ENCODE measurements at places on chromosomes 1 and 21.
A peak's percentile ranks its signal among the peaks of the same experiment; 100 is the strongest.

DNA sequence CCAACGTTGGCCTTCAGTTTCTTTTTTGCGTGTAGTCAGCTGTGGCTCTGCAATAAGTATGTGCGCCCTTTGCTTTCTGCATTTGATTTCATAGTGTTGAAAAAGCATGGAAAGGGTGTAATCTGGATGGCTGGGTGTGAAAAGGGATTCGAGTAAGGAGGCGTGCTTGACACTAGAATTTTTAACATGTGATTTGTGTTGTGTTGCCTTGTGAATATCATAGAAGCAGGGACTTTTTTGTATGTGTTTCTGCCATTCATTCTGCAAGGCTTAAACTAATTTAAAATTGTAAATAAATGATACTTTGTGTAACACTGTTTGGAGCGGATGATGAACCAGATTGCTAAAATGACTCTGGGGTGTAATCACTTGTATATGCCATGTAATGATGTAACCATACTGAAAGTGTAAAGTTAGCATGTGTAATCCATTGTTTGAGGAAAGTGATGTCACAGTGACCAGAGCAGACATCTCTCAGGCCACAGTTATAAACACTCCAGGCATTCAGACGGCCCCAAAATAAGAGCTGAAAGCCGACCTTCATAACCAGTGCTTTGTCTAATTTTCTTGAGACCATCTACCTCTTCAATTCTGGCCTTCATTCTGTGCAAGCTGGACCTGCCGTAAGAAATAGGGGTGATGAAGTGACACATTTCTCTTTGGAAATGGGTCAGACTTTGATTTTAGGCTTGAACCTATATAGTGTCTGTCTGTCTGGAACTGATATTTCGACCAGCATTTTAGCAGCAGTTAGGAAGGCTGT, 618 bp downstream of the SH3BGR start:
- no peak for DNase-seq

DNA sequence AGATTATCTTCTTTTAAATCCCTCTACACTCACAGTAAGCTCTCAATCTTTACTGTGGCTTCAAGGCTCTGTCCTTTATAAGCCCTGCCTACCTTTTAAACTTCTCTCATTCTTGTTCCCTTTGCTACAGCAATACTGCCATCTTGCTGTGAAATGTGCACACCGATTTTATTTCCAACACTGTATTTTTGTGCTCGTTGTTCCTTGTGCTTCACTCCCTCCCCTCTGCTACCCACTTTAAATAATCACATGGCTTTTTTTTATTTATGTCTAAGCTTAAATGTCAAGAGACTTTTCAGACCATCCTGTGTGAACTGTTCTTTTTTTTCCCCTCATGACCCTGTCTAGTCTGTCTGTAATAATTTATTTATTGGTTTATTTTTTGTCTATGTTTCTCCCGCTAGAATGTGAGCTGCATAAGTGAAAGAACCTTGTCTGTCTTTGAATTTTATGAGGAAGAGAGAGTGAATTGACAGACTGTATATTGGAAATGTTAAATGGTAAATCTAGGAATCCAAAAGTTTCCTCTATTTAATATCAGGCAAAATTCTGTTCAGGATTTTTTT, 45.7 kb downstream of the ABCD3 start:
- DNase-seq, result peak; percentile 64

GRCh38 chr1:183936791-183937190, 100.7 kb downstream of the COLGALT2 start:
- DNase-seq, result no peak

GRCh38 chr1:21550097-21550496, 40.9 kb downstream of the ALPL start:
- DNase-seq, result no peak

- DNase-seq, result no peak
Observed at GRCh38 chr1:47575855-47576757, 138.3 kb downstream of the FOXD2 start.

- DNase-seq, result no peak
Observed at GRCh38 chr21:29053656-29054055, 19.8 kb downstream of the CCT8 start.

DNA sequence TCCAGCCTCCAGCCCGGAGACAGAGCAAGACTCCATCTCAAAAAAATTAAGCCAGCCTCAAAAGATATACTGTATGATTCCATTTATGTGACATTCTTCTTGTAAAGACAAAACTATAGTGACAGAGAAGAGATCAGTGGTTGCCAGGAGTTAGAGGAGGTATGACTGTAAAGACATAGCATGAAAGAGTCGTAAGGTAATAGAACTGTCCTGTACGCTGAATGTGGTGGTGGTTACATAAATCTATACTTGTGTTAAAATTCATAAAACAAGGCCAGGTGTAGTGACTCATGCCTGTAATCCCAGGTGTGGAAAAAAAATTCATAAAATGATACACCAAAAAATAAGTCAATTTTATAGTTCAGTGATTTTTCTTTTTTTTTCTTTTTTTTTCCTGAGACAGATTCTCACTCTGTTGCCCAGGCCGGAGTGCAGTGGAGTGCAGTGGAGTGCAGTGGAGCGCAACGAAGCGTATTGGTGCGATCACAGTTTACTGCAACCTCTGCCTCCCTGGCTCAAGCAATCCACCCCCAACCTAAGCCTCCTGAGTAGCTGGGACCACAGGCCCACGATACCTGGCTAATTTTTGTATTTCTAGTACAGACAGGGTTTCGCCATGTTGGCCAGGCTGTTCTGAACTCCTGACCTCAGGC, 84.9 kb upstream of the CXADR start:
- DNase-seq, result no peak

DNA sequence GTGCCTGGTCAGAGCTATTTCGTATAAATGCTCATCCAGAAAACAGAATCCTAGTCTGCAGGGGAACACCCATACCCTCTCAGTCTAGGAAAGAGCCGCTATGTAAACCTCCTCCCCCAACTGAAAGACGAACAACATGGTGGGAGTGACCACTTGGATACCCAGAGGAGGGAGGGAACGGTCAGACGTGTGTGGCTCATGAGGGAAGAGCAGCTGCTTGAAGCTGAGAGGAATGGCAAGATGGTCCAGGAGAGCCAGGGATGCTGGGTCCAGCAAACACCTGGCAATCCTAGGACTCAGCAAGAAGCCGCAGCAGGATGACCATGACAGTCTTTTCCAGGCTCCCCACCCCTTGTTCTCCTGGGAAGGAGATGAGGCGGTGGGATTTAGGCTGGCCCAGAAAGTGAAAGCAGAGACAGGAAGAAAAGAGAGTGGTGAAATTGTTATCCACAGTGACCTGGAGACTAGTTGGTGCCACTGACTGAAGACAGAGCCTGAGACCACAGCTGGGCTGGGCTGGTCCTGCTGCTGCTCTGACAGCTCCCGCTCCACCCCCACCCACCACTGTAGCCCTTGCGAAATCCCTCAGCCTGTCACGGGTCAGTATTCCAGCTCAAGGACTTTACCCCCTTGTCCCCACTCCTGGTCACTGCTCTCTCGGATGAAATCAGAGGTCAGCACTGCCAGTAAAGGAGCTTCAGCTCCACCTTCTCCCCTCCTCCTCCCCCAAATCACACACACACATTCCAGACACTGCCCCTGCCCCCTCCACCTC, 3.6 kb downstream of the CERS2 start:
- peak; percentile 65 for DNase-seq

- peak; percentile 66 for DNase-seq
Observed at GRCh38 chr1:192506741-192507155, 68.8 kb upstream of the RGS1 start.

GRCh38 chr1:16459352-16459925, 18.9 kb downstream of the NECAP2 start:
- no peak for DNase-seq

GRCh38 chr1:2575801-2576663, 10.5 kb upstream of the PRXL2B start:
- DNase-seq, result no peak

DNA sequence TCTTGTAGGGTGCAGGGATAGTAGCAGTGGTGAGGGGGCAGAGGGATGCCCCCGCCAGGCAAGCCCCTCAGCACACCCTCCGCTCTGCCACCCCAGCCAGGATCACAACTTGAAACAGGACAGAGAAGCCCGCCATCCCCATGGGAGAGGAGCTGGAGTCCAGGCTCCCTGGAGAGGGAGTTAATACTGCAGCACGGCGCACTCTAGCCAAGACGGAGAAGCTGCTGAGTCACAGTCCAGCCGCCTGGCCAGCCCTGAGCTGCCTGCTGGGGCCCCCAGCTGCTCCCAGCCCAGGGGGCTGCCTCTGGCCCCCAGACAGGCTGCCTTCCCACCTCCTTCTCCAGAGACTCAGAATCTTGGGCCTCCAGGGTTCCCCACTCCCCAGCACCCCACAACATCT, 87.2 kb downstream of the SYT2 start:
- DNase-seq, result peak; percentile 42

DNA sequence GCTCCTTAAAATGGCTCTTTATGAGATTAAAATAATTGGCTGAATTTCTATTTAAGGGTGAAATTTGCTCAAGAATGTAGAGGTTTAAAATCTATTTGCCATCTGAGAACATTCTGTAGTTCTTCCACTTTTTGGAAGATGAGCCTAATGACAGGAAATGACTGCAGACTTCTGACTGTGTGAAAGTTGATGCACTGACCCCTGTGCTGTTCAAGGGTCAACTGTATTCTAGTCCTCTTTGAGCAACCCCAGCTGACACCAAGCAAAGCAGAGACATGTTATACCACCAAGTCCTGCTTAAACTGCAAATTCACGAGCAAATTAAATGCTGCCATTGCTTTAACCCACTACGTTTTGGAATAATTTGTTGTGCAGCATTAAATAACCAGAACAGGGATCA, 26.6 kb downstream of the DDAH1 start:
- no peak for DNase-seq

DNA sequence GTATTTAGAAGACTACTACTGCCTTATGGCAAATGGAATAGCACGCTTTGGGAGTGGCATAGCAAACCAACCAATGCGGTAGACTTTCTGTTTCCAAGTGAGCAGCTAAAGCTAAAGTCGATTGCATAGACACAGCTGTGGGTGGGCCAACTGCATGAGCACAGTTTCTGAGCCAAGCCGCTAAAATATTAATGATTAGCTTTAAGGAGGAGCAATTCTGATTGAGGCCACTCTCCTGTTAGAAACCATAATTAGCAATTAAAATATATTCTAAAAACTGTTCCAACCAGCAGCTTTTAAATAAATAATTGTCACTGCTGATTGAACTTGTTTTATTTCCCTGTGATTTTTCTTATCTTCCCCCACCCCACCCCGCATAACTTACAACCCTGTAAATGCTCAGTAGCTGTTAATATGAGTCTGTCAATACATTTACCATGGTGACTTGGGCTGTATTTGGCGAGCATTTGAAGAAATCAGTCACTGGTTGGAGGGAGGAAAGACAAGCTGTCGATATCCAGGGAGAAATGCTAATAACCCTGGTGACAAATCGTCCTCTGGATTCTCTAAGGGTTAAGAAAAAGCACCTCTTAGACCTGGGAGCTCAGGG, 32.2 kb downstream of the RNF220 start:
- DNase-seq, result no peak

DNA sequence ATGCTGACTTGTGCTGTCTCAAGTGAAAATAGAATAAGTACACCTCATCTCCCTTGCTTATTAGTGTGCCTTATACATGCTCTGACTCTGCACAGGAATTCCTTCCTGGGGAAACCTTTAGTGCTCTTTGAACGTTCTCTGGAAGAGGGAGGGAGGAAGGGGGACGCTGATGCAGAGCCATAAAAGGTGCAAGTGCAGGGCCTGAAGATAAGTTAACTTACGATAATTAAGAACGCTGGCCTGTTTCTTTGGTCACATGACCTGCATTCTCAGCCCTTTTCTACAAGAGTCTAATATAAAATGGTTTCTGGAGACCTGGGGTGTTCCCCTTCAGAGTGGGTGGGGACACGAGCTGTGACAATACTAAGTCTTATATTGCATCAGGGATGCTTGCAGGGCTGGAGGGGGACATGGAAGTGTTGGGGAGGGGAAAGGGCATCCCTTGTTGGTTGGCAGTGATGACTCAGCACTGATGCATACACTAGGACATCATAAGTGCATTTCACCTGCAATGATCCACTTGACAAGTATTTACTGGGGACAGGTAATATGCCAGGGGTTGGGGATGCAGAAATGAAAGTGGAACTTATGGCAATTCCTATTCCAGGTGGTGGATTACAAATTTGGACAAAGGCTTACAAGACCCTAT, 26.3 kb upstream of the KIAA0040 start:
- no peak for DNase-seq

GRCh38 chr1:196527919-196528318, 80.3 kb downstream of the KCNT2 start:
- DNase-seq, result no peak

GRCh38 chr1:221801773-221802516, 60.1 kb upstream of the DUSP10 start:
- peak; percentile 43 for DNase-seq

DNA sequence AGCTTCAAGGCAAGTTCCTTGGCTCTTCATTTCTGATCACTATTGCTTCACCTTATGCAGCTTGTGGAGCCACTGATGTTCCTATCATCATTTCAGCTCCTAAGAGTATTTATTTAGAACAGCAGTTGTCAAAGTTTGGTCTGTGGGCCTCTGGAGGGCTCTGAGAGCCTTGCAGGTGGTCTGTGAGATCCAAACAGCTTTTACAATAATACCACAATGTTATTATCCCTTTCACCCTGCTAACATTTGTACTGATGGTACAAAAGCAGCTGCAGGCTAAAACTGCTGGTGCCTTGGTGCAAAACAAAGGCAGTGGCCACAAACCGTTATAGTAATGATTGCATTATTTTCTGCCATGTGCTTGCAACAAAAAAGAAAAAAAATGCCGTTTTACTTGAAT, 33.8 kb downstream of the PATJ start:
- DNase-seq, result no peak

- no peak for DNase-seq
Observed at GRCh38 chr1:243332440-243332839, 76.6 kb downstream of the SDCCAG8 start.

GRCh38 chr1:61807606-61808140, 65.4 kb downstream of the PATJ start:
- DNase-seq, result no peak

GRCh38 chr1:117942293-117942692, 12.8 kb downstream of the WDR3 start:
- DNase-seq, result no peak

DNA sequence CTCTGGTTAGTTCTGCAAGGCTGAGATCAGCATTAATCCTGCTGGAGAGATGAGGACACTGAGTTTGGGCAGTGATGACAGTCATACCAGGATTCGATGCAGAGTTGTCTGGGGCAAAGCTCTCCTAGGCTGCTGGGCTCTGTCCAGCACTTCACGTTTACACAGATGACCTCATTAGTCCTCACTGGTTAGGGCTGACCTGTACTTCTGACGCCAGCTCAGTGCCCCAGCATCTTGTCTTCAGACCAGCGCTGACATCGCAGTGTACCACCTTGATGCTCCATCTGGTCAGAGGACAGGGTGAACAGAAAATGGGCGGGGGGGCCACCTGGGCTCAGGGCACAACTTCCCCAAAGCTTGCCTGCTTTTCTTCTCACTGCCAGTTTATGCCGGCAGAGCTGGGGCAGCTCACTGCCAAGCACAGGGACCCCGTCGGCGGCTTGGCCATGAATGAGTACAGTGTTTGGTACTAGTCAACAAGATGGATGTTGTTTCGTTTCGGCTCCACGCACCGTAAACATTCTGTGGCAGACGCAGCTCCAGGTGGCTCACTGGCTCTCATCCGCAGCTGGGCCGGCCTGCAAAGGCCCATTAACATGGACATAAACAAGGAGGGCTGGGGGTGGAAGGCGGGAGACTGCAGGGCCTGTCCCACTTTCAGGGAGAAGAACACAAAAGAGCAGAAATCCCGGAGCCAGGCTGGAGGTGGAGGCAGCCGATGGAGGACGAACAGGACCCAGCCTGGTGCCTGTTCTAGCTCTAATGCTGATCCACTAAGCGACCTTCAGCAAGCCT, 118.7 kb downstream of the GLIS1 start:
- no peak for DNase-seq

All from suppressor macrophage treated with lipopolysaccharide for 1 hour (primary cell).